ENCODE measurements at places on chromosomes 13 and 19.

- peak; percentile 89 for DNase-seq
Measured at GRCh38 chr19:12782424-12783290, 7.3 kb upstream of the HOOK2 start.

GRCh38 chr13:98780451-98780850, 28.0 kb upstream of the SLC15A1 start:
- DNase-seq = no peak

- DNase-seq = no peak
Measured at GRCh38 chr13:113558461-113558860, 26.1 kb upstream of the TFDP1 start.

DNA sequence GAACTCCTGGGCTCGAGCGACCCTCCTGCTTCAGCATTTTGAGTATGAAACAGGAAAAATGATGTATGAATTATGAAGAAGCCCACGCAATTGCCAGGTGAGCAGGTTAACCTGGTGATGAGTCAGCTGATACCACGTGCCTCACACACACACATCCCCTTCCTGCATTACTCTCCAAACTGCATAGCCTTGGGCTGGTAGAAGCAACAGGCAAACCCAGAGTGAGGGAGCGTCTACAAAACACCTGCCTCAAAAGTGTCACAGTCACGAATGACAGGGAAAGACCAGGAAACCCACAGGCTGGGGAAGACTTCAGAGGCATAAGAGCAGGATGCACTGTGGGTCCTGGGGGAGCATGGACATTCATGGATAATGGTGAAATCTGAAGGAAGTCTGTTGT, 192.8 kb upstream of the IRS2 start:
- no peak for DNase-seq

DNA sequence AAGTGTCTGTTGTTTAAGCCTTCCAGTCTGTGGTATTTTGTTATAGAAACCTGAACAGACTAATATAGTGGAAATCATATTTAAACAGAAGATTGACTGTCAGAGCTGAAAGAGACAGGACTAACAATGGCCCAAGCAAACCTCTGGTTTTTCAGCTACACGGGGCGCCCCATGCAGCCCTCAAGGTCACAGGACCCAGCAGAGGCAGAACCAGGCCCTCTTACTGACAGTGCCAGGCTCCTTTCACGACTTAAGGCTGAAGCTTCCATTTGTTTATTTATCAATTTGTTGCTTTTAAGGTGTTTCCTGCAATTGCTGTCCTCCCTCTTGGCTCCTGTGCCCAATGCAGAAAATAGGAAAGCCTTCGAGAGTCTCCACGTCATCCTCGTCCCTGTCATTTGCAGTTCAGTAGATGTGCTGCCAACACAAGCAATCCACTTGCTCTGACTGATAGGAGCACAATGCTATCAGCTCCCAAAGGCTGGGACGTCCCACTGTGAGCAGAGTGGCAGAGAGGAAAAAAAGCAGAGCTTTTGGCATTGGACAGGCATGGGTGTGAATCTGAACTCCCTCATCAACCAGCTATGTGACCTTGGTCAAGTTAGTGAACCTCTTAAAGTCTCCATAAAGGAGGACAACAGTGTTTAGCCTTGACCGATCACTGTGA, 10.5 kb upstream of the SLC7A1 start:
- no peak for DNase-seq

DNA sequence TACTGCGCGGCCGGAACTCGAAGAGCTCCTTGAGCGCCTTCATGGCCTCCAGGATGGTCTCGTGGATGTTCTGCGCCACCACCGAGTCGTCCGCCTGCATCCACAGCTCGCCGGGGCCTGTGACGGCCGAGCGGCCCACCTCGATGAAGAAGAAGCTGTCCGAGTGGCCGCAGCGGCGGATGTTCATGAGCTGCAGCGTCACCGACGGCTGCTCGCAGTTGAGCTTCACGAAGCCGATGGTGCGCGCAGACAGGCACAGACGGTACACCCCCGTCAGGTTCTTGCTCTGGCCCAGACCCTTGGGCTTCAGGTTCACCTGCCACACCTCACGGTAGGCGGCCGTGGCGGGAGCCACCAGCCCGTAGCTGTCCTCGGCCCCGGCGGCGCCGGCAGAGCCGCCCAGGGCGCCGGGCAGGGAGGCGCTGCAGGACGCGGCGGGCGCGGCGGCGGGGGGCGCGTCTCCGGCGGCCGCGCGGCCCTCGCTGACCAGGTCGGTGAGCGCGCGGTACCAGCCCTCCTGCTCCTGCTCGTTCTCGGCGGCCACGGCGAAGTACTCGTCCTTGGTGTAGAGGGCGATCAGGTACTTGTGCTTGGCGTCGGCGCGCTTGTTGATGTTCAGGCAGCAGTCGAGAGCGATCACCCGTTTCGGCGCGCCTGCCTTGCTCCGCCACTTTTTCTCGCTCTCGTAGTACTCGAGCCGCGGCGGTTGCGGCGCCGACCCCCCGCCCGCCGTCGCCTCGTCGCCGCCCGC, 1.1 kb downstream of the IRS2 start:
- no peak for DNase-seq

DNA sequence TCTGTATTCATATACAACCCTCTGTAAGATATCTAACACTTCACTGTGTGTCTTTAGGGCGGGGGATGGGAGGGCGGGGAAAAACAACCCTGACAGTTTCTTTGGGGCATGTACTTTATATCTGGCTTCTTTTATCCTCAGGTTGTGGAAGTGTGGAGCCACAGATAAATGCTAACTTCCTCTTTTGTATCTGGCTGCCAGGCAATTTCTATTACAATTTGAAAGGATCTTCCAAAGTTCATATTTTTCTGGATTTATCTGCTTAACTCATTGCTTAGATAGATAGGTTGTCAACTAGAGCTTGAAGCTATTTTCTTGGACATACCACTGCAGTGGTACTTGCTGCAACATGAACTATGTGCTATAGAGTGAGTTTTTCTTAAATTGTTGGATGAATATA, 393.0 kb downstream of the LMO7 start:
- DNase-seq = no peak

GRCh38 chr13:52786766-52787165, 47.1 kb upstream of the CNMD start:
- DNase-seq = no peak

DNA sequence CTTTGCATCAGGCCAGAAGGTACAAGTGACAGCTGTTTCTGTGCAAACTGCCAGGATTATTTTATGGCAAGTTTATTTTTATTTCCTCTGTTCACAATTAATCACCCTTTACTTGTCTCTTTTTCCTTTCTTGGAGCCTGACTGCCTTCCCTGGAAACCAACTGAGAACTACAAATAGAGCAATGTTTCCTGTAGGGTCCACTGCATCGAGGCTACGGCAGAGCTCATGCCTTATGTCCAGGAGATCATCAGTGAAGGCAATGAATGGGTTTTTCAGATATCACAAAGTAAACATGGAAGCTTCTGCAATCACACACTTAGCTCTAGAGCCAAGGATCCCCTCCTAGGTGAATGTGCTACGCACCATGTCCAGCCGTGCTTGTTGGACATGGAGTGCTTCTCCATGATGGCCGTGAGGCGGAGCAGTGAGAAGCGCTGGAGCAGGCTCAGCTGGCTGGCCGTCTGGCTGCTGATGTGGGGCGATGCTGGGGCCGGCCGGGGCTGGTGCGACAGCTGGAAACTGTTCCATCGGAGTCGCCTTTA, 110.9 kb downstream of the KL start:
- no peak for DNase-seq

DNA sequence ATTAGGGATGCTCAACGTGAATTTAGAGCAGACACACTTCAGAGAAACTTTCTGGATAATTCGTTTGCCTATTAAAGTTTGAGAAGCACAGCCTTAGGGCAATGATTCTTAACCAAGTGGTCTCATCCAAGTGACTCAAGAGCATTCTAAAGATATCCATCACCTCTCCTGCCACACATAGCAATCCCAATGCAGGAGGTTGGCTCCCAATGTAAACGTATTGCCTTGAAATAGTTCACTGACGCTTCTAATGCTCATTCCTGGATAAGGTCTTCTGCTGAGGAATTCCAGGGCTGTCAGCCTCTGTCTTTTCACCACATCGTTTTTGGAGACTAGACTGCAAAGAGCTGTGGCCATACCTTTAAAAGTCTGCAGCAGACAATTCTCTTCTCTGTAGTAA, 279.8 kb upstream of the DACH1 start:
- DNase-seq = no peak

GRCh38 chr13:106610486-106610885, 42.5 kb upstream of the ARGLU1 start:
- no peak for DNase-seq

DNA sequence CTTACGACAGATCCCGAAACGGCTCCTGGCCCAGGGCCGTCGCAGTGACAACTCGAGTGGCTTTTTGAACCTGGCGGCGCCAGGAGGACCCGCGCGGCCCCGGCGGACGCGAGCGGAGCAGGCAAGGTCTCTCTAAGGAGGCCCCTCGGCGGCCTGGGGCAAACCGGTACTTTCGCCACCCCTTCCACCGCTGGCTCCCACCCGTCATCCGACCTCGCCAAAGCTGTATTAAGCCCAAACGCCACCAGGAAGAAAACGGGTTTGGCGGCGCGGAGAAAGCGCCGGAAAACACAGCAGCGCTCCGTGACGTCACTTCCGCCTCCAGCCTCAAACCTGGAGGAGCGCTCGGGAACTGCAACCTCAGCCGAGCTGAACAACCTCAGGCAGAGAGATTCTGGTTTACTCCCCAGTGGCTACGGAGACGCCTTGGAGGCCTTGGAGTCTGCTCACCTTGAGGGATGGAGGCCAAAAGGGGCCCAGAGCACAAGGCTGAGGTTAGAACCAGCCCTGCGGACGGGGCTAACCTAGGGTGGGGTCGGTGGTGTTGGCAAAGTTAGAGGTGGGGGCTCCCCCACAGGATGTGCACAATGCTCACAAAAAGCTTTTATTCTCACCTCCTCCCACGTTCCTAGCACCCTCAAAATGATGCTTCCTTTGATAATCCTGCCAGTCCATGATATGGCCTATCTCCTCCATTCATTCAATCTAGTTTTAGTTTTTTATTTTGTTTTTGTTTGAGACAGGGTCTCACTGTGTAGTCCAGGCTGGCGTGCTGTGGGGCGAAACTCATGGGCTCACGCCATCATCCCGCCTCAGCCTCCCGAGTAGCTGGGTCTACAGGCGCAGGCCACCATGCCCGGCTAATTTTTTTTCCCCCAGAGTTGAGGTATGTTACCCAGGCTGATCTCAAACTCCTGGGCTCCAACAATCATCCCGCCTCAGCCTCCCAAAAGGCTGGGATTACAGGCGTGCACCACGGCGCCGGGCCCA, at the start of gene ZNF266:
Gene ZNF266, minus strand, starts transcription at position 295 of the 990 bp plus-strand sequence. CDS start 15,484 bp downstream, outside the sequence.
- DNase-seq = peak; percentile 84

DNA sequence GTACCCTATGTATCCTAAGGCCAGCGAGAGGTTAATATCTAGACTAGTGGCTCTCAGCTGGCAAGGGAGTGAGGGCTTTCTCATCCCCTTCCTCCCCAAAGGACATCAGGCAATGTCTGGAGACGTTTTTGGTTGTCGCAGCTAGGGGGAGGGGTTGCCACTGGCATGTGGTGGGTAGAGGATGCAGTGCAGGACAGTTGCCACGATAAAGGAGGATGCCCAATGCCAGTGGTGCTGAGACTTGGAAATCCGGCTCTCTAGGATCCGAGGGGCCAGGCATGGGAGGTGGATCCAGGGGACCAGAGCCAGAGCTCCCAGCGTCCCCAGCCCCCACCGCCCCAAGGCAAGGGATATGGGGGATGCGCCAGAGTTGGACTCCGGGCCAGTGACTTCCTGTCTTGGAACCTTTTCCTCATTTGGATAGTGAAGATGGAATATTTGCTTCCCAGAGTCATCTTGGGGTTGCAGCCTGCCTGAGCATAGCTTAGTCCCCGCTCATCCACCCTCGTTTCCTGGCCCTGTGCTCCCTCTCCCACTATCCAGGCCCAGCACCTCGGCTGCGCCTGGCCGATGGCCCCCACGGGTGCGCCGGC, 4.9 kb downstream of the SSC5D start:
- DNase-seq = no peak

GRCh38 chr13:25761041-25761440, 290.8 kb downstream of the SHISA2 start:
- DNase-seq = no peak

GRCh38 chr19:31900991-31901390, 444.4 kb upstream of the ZNF507 start:
- DNase-seq = no peak

DNA sequence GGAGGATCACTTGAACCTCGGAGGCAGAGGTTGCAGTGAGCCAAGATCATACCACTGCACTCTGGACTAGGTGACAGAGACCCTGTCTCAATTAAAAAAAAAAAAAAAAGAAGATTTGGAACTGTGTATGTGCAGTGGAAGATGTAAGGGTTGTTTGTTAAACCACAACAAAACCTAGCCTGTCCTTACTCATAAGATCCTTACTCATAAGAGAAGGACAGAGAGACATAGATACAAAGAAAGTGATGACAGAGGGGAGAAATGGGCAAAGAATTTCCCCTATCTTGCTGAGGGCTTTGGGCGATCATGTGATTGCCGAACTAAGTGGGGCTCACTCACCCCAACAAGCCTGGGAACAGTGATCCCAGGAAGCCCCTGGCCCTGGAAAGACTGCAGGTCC, 7.9 kb downstream of the ITPKC start:
- DNase-seq = no peak

DNA sequence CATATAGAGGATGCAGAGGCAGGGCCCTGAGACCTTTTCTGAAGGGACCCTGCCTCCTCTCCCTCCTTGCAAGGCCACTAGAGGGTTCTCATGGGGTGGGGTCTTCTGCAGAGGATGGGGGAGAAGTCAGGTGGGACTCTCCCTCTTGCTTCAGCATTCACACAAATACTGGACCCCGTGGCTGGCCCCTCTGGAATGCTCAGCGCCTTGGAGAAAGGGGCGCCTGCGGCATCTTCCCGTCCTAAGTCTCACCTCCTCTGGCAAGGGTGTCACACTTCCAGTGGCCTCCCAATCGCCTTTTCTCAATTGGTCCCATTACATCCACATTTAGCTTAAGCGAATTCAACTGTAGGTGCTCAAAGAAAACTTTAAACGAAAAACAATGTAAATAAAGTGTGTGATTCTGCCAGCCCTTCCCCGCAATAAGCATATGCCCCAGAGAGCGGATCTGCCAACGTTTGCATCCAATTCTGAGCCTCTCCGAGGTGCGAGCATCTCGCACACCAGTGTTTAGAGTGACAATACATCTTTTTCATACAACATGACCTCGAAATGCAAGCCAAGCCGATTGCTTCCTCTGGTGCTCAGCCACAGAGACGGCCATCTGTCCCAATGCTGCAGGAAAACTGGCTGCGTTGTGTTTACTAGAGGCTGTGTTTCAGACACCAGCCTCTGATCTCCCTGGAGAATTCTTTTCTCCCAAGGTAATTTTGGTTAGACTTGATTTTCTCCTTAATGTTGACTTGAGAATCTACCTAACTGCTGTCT, 69.1 kb upstream of the WASF3 start:
- no peak for DNase-seq

GRCh38 chr13:24500977-24501376, 11.6 kb downstream of the PARP4 start:
- no peak for DNase-seq

DNA sequence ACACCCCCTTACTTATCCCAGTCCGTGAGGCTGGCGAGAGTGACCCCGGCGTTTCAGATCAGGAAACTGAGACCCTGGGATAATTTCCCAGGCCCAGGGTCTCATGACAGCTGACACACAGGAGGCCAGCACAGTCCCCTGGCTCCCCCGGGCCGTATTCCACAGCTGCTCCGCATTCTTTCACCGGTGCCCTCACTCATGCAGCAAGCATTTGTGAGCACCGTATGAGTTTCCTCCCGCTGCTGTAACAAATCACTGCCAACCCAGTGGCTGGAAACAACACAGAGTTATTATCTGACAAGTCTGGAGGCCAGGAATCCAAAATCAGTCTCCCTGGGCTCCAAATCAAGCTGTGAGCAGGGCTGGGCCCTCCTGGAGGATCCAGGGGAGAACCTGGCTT, 21.3 kb downstream of the GADD45B start:
- DNase-seq = no peak
